ENCODE measurements at places on chromosomes 1 and 21.

- no peak for DNase-seq
These were observed 21.3 kb downstream of the VAV3 start for GRCh38 chr1:107943694-107944093.

GRCh38 chr1:198238121-198238520 lies 81.3 kb downstream of the NEK7 start:
- peak; percentile 95 for DNase-seq

- no peak for DNase-seq
These were observed 24.8 kb upstream of the EYA3 start for GRCh38 chr1:28113242-28113572.

GRCh38 chr1:24635195-24635843 lies 7.8 kb upstream of the SRRM1 start:
- peak; percentile 79 for DNase-seq

DNA sequence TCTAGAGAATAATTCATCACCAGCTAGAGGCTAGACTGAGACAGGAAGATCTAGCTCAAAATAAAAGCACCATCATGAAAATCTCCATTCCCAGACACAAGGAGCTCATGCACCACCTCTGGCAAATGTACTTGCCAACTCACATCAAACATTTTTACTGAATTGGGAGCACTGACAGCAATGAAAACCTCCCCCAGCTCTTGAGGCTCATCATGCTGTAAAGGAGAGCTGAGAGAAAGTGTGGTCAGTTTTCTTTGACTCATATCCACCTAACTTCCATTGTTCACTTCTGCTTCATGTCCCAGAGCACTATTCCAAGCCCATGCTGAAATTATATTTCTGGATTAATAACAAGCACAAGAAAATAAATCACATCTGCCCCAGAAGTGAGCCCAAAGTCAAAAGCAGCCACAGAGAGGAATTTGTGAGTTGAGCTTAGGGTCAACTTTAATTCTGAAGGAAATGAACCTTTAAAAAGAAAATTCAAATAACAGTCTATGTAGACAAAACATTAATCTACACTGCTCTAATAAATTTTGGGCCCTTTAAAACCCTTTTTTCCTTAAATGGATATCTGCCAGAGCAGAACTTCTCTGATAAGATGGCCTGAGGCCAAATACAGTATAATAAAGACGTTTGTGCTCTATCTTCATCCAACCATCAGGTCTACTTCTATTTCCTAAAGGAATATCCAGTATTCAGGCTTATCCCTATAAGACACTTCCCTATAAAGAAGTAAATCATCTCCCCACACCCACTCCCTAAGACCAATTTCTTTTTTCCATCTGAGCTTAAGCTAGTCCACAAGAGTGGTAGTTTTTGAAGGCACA lies 85.9 kb upstream of the ADAM30 start:
- DNase-seq = peak; percentile 69

GRCh38 chr1:203320591-203321272 lies 15.4 kb downstream of the BTG2 start:
- peak; percentile 33 for DNase-seq

DNA sequence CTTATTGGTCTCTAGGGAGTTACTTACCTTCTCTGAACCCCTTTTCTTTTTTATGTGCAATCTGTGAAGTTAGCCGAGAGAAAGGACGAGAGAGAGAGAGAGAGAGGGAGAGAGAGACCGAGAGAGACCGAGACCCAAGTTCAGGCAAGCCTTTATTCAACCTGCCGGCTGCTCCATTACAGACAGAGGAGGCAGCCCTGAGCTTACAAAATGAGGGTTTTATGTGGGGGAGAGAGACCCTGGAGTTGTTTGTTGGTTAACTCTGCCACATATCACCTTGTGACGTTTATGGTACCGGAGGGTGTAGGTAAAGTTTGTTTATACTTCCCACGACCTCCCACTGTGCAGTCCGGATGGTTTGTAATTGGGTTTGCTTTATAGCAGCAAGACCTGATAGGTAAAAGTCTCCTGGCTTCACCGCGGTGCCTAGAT lies 1.5 kb upstream of the MCOLN3 start:
- DNase-seq = no peak

- no peak for DNase-seq
These were observed 30.2 kb downstream of the LPAR3 start for GRCh38 chr1:84862810-84863251.

- DNase-seq = no peak
These were observed 610.1 kb downstream of the AJAP1 start for GRCh38 chr1:5264476-5264875.

DNA sequence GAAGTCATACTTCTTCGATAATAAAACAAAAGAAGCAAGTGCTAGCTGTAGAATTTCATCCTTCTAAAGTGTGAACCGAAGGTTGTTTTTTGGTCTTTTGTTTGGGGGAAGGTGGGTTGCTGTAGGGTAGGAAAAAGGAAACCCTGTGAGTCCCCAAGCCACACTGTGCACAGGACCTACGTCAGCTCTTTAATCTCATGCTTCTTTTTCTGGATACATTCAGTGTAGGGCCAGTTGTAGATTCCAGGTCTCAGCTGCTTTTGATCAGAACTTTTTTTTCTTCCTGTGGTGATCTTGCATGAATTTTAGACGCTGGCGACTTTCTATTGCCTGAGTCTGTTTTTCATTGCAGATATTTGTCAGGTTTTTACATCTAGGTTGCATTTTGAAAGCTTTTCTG lies 40.2 kb downstream of the BCL9 start:
- no peak for DNase-seq

GRCh38 chr1:23742670-23743286 lies 493 bp upstream of the ELOA start:
- peak; percentile 66 for DNase-seq

DNA sequence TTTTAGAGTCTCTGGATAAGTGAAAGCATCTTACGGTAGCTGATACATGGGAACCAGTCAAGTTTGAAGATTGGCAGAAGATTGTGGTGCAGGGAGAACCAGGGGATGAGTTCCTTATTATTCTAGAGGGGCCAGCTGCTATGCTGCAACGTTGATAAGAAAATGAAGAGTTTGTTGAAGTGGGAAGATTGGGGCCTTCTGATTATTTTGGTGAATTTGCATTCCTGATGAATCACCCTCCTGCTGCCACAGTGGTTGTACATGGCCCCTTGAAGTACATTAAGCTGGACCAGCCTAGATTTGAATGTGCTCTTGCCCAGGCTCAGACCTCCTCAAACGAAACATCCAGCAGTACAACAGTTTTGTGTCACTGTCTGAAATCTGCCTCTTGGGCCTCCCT lies 45.9 kb downstream of the BTBD8 start:
- peak; percentile 49 for DNase-seq

GRCh38 chr1:20071416-20071815 lies 1.4 kb downstream of the PLA2G5 start:
- DNase-seq = no peak

GRCh38 chr1:160987359-160988050 lies 32.9 kb upstream of the ITLN2 start:
- no peak for DNase-seq

- DNase-seq = no peak
These were observed 4.0 kb downstream of the AKR7A2 start for GRCh38 chr1:19307794-19308508.

GRCh38 chr1:46422261-46422871 lies 28.2 kb downstream of the FAAH start:
- no peak for DNase-seq

- DNase-seq = peak; percentile 67
These were observed 1873.5 kb downstream of the NCAM2 start for GRCh38 chr21:22871692-22872091.

DNA sequence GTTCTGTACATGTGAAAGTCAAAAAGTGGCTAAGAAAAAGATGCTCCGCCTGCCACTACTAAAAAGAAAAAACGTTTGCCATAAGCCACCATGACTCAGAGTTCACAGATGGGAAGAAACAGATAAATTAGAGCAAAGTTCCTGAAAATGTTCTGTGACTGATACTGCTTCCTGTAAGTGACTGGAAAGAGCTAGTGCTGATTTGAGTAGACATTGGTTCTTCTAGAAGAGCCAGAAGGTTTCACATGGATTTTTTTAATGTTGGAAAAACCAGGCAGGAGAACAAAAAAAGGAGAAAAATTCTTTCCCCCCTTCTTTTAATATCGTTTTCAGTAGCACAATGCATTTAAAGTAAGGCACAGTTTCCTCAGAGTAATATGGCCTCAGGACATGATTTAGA lies 221.4 kb downstream of the HLX start:
- peak; percentile 90 for DNase-seq

DNA sequence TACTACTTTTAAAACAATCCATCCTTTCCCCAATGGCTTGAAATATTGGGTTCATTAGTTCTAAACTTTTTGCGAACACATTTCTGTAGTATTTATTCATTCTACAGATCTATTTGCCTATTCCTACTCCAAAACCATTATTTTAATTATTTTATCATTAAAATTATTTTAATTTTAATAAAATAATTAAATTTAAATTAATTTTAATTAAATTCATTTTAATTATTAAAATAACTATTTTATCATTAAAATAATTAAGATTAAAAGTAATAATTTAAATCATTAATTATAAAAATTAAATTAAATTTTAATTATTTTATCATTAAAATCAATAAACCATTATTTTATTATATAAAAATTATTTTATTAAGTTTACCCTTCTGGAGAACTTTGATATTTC lies 15.6 kb downstream of the EDEM3 start:
- DNase-seq = no peak

- DNase-seq = no peak
These were observed 18.5 kb downstream of the NCF2 start for GRCh38 chr1:183571678-183572268.

GRCh38 chr1:30698401-30698981 lies 24.9 kb downstream of the MATN1 start:
- no peak for DNase-seq

DNA sequence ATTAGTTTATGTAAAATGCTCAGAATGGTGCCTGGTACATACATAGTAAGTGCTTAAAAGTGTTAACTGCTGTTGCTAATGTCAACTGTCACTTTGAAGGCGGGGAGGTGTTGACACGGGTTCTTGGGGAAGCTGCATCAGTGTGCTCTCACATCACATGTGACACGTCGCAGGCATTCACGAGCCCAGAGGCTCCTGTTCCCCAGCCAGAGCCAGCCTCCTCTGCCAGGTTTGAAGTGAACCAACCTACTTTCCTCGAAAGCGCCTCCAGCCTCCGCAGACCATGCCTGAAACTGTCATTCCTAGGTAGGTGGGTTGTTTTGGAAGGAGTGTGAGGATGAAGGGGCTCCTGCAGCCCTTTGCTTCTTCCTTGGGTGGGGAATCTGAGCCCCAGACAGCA lies 13.8 kb downstream of the GALNT2 start:
- no peak for DNase-seq

GRCh38 chr1:35053433-35053832 lies 21.7 kb upstream of the ZMYM6 start:
- no peak for DNase-seq

GRCh38 chr1:68143633-68144032 lies 88.7 kb downstream of the WLS start:
- DNase-seq = no peak

GRCh38 chr1:217389895-217390294 lies 241.0 kb downstream of the GPATCH2 start:
- no peak for DNase-seq

DNA sequence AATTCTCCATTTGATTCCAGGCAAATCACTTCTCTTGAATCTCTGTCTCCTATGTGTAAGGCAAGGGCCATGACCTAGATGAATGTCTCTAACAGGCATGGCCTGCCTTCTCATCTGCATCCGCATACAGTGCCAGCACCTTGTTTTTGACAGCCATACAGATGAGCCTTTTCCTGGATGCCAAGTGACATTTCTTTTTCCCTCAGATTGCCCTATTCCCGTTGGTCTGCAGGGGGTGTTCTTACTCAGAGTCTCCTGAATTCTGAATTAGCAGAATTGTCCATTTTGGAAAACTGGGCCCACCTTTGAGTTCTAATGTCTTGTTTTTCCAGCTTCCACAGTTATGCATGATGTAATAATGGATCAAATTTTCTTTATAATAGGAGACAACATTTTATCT lies 88.0 kb upstream of the ADAR start:
- DNase-seq = no peak

GRCh38 chr1:180230791-180231505 lies 884 bp downstream of the LHX4 start:
- no peak for DNase-seq

GRCh38 chr1:15960808-15961207 lies 15.1 kb downstream of the ZBTB17 start:
- DNase-seq = no peak

All from OCI-M1 (cell line).